ENCODE measurements at places on chromosomes 16 and 17.

DNA sequence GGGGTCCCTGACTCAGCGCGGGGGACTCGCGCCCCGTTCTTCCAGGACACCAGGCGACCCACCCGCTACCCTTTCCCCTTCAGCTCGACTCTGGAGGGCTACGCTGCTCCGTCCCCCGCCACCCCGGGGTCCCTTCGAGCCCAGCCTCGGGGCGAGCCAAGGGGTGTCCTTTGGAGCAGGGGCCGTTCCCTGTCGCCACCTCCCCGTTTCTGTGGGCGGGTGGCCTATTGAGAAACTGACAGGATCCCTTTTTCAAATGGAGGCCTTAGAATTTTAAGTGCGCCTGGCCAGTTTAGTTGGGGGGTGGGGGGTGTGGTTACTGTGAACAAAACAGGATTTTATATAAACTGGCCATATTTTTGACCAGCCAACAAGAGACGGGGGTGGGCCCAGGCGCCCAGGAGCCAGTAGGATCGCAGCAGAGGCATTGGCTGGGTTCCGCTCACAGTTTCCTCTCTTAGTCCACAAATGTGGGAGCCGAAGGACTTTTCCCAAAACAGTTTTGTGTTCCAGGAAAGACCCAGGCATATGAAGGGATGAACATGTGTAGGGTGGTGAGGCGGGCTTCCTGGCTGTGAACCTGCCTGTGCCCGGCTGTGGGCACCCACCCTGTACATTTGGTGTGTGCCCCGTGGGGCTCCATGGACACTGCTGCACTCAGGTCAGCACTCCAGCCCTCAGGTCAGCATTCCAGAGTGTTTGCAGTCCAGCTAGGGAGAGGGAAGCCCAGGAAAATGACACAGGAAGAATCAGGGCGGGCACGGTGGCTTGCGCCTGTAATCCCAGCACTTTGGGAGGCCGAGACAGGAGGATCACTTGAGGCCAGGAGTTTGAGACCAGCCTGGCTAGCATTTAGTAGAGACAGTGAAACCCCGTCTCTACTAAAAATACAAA is 722 bp upstream of the TIMP2 start:
- no peak for DNase-seq

- no peak for DNase-seq
These were observed 6.0 kb upstream of the TBC1D3B start for GRCh38 chr17:36182176-36183000.

DNA sequence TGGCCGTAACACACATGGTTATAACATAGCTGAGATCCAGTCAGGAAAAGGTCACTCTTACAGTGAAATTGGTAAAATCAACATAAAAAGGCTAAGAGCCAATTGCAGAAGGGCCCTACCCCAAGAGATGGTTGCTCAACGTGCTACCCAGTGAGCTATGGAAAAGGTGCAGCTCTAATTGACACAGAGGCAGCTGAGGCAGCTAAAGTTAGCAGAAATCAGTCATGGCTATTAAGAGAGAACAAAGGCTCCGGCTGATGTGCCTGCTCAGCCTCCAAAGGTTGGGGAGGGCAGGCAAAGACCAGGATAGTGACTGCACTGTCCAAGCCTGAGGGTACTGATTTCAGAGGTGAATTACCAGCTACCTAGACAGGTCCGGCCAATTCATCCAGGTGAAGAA is 76.5 kb upstream of the ATP2A3 start:
- no peak for DNase-seq

GRCh38 chr17:50908860-50909764 is 43.0 kb upstream of the TOB1 start:
- DNase-seq = no peak

- no peak for DNase-seq
These were observed 12.4 kb upstream of the ST6GALNAC2 start for GRCh38 chr17:76598004-76598439.

DNA sequence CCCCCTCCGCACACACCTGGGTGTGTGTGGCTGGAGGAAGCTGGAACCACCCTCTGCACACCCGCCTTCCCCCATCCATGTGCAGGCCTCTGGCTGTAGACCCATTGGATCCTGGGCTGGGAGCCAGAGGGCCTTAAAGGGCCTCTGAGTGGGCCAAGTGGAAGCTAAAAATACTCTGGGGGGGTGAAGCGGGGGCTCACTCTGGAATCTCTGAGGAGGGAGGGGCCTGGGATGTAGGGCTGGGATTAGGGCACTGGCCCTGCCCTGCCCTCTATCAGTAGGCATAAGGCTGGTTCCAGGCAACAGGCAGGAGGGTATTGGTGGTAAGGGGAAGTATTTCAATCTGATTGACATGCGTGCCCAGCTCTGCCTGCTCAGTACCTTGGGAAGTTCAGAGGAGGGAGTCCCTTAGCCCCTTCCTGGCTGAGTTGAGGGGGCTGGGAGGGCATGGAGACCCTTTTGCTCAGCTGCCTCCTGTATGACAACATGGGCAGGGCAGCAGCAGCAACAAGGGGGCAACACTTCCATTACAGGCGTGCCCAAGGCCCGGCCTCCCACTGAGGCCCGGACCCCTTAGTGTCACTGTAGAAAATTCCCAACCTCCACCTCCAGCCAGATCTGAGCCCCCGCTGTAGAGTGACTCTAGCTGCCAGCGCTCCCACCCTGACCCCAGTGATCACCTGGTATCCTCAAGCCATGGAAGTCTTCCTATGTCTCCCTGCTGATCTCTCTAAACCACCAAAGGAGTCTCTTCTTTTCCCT is 5.2 kb downstream of the ITGA3 start:
- no peak for DNase-seq

DNA sequence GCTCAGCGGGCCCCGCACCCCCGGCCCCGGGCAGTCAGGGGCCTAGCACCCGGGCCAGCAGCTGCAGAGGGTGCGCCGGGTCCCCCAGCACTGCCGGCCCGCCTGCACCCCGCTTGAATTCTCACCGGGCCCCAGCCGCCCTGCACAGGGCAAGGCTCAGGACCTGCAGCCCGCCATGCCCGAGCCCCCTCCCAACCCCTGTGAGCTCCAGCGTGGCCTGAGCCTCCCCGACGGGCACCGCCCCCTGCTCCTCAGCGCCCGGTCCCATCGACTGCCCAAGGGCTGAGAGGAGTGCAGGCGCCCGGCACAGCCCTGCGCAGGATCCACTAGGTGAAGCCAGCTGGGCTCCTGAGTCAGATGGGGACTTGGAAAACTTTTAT is 1.7 kb upstream of the BRCA1 start:
- no peak for DNase-seq

- DNase-seq = no peak
These were observed 37.5 kb downstream of the OTOA start for GRCh38 chr16:21701271-21701670.

GRCh38 chr17:45341533-45342158 is 24.8 kb upstream of the MAP3K14 start:
- DNase-seq = no peak

GRCh38 chr16:89106533-89107202 is 13.0 kb downstream of the ACSF3 start:
- DNase-seq = no peak

DNA sequence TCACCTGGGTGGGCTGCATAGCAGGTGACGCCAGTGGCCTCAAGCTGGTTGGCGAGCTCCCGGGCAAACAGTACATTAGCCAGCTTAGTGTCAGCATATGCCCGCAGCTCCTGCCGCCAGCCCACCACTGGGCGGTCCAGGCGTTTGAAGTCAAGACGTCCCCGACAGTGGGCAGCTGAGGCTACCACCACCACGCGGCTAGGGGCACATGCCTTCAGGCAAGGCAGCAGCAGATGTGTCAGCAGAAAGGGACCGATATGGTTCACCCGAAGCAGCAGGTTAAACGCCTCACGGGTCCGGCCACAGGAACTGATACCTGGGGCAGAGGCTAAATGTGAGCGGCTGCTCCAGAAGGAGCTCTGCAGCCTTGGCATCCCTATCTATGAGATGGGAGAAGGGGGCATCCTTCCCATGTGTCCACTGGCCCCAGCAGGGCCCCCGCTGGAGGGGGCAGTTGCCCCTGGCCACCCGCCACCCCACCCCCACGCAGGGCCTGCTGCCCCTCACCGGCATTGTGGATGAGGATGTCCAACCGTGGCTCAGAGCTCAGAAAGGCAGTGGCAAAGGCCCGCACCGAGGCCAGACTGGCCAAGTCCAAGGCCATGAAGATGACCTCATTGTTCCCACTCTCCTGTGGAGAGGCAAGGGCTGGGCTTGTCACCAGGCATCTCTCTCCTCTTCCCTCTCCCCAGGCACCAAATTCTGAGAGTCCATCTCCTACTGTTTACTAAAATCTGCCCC is 1.7 kb downstream of the DHRS13 start:
- DNase-seq = no peak

DNA sequence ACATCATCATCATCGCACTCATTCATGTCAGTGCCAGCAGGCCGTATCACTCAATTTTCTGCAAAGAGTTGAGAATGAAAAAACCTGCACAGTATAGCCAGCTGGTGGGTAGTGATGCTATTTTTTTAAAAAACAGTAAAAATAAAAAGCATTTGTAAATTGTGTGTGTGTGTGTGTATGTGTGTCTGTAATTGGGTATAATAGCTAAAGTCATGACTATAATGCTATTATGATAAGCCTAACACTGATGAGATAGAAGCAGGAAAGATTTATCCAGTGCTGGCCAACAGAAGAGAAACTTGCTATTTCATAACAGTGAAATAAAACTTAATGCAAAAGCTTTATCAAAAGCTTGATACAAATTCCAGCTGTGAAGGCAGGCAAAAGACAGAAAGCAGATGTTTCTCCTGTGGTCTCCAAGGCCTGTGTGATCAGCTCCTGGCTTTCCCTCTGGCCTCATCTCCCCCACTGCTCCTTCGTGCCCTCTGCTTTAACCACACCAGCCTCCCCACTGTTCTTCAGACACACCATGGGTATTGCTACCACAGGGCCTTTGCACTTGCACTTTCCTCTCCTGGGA is 206.2 kb upstream of the IRX5 start:
- DNase-seq = no peak

DNA sequence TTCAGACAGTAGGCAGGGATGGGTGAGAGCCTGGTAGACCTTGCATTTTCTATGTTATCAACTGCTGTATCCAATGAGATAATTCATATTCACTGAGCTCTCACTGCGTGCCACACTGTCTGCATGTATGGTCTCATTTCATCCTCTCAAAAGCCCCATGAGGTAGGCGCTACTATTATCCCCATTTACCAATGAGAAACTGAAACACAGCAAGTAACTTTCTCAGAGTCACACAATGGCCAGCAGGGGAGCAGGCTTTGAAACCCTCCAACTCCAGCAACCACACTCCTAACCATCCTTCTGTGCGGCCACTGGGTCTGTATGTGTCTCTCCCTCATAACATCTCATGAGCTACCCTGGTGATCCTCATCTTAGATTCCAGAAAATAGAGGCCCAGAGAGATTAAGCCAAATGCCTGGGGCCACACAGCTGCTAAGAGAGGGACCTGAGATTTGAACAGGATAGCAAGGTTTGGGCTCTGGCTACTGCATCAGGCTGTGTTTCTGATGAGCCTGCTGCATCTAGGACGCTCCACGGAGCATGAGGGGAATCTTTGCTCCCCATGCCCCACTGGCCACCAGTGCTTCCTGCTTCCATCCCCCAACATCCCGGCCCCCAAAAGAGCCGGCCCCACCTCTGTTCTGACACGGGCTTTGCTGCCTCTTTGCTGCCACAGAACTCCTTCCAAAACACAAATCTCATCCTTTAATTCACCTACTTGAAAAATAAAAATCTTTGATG is 3.2 kb downstream of the CCR7 start:
- no peak for DNase-seq
